ENCODE measurements at places on chromosomes 5 and 9. TPM values are rescaled to one million over a fixed set of nuclear protein-coding genes. Genes with fewer than 3 reads are reported as not detected.

IFNB1 gene
- not detected for total RNA-seq

SLC34A3 gene
- total RNA-seq = not detected

RASGEF1C gene
- total RNA-seq = not detected

RPL12 gene
- total RNA-seq = 1,924 TPM

NR6A1 gene
- total RNA-seq = 0.53 TPM

RNF208 gene
- total RNA-seq = 6.7 TPM

FOXD4L5 gene
- not detected for total RNA-seq

FOXD4L6 gene
- total RNA-seq = not detected

Data from ascending aorta (tissue), 2 donors.